AG10803 (cell line): ENCODE measurements at places on chromosomes 6 and 20.

- no peak for DNase-seq
These were observed 8.9 kb downstream of the CCM2L start for GRCh38 chr20:32019156-32019510.

GRCh38 chr6:17224056-17224455 is 57.1 kb upstream of the RBM24 start:
- DNase-seq = peak; percentile 52

- DNase-seq = peak; percentile 33
These were observed 100.1 kb downstream of the CDC5L start for GRCh38 chr6:44487586-44487985.

- no peak for DNase-seq
These were observed 15.3 kb downstream of the VEGFA start for GRCh38 chr6:43785220-43785752.

DNA sequence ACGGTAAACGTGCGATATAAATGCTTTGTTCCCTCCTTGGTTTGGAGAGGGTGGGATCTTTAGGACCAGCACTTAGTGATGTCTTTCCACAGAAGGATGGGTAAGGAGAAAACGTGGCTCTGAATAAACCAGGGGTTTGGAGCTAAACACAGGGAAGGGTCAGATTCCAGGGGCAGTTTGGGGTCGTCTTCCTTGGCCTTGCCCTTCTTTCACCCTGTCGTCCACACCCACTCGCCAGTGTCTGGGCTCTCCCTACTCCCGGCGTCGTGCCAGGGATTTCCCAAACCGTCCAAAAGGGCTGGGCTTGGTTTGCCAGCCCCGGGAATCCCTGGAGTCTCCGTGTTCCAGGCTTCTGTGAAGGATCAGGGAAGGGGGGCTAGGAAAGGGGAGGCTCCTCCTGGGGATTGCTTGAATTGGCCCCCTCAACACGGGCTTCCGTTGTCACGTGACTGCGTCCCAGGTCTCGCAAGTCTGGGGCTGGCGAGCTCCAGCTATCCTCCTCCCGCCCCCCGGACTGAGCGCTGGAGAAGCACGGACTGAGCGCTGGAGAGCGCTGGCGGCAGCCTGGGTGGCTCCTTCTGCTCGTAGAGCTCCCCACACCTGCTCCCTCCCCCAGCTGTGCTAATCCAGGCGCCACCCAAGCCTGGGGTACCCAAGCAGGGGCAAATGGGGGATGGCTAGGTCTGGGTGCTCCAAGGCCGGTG is 9.4 kb upstream of the ARMC12 start:
- peak; percentile 51 for DNase-seq

- DNase-seq = no peak
These were observed 276.3 kb downstream of the CD83 start for GRCh38 chr6:14393910-14394309.

- no peak for DNase-seq
These were observed 165.7 kb upstream of the RREB1 start for GRCh38 chr6:6942091-6942490.

- peak; percentile 94 for DNase-seq
These were observed 31.0 kb upstream of the EZR start for GRCh38 chr6:158849899-158850806.
